ENCODE measurements at places on chromosomes 7 and 10.

GRCh38 chr7:16558761-16559302 lies 32.2 kb downstream of the LRRC72 start:
- DNase-seq: no peak

GRCh38 chr7:67916571-67917436 lies 920.2 kb downstream of the TYW1 start:
- DNase-seq: no peak

GRCh38 chr10:61792097-61792716 lies 109.3 kb upstream of the ARID5B start:
- DNase-seq: no peak

- DNase-seq: no peak
These were observed 159.1 kb upstream of the YAE1 start for GRCh38 chr7:39407137-39407536.

GRCh38 chr7:8387551-8388256 lies 45.7 kb upstream of the NXPH1 start:
- DNase-seq: no peak

DNA sequence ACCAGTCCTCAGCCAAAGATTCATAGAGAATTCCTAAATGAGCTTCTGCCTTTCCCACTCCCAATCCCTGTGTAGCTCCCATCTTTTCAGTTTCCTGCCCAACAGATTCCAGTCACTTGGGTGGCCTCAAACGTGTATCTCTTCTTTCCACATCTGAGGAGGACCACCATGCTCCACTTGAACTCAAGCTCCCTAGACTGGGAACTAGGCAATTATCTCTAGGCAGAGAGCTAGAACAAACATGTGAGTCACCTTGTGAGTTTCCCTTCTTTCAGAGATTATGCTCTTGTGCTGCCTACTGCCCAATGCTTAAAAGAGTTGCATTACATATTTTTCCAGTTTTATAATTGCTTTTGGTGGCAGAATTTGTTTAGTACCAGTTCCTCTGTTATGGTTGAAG lies 178.0 kb downstream of the MDFIC start:
- DNase-seq: no peak

- DNase-seq: peak; percentile 12
These were observed 708 bp downstream of the UBN2 start for GRCh38 chr7:139231513-139232376.
